ENCODE measurements at places on chromosomes 2 and 18.

DNA sequence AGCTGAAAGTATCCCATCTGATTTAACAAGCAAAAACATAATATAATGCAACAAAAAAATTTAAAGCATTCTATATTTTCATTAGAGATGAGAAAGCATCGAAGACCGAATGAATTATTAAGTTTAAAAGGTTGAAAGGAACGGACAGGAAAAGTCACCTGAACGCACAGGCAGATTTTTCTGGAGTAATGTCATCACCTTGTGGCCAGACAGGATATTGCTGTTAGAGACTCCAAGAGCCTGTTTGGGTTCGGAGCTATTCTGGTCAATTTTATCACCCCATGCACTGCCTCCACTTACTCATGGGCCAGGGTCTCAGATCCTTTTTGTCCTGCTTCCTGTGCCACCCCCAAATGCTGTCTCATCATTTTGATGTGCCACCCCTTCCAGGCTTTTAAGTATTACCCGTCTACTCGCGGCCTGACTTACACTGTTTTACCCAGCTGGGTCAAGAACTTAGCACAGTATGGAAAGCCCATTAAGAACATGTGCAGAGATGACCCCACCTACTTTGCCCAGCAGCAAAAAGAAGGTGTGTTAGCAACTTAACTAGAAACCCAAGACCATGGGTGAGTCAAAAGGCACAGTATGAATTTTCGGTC is 27.3 kb downstream of the GKN2 start:
- peak; percentile 45 for DNase-seq

DNA sequence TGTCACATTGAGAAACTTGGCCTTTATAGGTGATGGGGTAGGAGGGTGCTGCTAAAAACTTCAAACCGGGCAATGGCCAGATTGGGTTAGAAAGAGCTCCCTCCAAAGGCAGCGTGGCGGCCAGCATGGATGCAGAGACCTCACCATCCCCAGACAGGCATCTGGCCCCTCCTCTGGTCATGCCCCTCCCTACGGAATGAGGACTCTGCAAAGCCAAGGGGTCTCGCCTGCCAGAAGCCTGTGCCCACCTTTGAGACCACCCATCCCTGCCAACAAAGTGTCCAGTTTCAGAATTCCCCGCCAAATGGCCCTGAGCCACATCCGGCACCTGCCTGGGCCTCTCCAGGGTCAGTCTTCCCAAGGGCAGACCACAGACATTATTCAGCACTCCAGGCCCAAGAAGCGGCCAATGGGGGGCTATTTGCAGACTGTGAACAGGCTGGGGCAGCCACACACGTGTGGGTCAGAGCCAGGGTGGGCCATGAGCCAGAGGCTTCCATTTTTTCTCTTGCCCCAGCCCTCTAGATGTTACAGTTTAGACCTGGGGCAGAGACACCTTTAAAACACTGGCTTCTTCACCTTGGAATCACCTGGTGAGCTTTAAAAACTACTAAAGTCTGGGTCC is 4.2 kb upstream of the ATP6V1B1 start:
- no peak for DNase-seq

DNA sequence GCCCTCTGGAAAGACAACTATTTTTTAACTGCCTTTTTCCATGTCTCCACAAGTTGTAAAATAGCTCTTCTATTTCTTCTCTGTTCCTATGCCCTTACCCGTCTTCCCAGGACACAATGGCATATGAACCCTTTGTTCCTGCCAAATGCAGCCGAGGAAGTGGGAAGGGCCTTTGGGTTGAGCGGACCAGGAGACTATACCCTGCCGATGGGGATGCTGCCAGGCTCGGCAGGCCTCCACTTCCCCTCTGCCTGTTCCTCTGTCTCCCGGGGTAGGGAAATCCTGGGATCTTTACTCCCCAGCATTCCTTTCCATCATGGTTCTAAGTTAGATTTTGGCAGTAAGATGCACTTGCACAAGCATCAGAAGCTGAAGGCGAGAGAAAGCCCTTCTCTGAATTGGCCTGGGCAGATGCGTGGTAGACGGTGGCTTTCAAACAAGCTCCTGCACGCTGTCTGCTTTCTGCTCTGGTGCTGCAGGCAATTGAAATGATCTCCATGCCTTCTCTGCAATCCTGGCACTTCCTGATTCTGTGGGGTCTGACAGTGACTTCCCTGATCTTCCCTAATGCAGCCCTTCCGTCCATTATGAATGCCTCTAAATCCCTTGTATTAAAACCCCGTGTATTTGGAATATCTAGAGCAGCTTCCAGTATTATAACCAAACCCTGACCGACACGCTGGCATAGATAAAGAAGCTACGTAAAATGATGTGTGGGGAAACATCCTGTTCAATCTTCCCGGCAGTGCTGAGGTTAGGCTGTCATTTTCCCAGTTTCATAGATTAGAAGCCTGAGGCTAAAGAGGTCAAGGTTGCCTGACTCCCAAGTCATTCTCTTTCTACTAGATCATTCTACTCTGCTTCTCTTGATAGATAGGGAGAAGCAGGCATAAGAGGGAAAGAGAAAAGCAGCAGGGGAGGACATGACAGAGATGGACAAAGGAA is 69.8 kb downstream of the MCFD2 start:
- DNase-seq, result no peak

GRCh38 chr2:27721884-27722485 is 49.5 kb upstream of the MRPL33 start:
- no peak for DNase-seq

GRCh38 chr18:10285283-10285640 is 169.2 kb upstream of the APCDD1 start:
- DNase-seq, result no peak
